ENCODE measurements at places on chromosomes 1 and 21.

- no peak for DNase-seq
These were observed 4.2 kb upstream of the DNAJC28 start for GRCh38 chr21:33495743-33496142.

DNA sequence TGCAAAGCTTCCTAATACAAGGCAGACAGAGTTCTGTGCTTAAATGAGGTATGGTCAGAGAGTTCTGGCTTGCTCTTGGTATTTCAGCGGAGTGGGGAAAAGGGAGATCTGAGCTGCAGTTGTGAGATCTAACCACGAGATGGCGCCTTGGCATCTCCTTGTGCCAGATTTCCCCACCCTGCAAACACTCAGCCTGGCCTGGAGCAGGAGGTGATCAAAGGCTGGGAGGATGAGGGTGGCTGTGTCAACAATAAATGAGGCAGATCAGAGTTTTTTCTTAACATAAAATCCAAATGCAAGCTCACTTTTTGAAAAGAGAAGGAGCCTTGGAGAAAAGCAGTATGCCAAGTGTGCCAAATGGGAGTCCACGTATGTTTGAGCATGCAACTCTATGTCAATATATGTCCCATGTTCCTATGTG, 4.1 kb upstream of the TFAP2E start:
- peak; percentile 79 for DNase-seq

DNA sequence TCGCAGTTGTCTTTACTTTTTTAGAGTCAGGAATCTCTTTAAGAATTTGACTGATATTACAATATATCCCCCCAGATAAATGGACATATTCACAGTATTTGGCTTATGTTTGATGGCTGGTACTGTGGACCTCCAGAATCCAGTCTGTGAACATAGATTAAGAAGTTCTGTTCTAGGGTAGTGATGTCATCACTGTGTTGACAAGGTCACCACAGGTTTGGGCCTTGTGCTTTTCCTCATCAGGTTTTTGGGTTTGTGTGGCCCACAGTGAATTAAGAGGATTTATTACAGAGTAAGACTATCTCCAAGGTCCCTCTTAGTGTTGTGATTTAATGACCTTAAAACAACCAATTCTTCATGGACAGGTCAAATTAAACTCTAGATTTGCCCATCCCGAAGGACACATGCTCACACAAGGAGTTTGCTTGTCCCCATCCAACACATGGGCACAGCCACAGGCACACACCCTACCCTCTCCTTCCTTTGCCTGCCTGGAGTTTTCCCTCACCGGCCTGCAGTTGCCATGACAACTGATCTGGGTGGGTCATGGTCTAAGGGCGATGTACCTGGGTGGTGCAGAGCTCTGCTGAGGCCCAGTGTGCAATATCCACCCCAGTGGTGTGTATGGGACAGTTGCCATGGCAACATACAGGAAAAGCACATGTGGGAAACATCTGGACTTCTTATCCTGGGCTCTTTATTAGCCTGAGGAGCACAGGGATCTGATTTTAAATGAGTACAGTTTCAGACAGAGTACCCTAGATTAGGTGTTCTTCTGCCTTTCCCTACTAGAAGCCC, 98.6 kb downstream of the NAV1 start:
- peak; percentile 74 for DNase-seq

GRCh38 chr1:66750577-66750976, 1.7 kb upstream of the DYNLT5 start:
- no peak for DNase-seq

GRCh38 chr1:2566101-2567045, 10.2 kb downstream of the TNFRSF14 start:
- no peak for DNase-seq

- no peak for DNase-seq
These were observed 9.6 kb upstream of the BCAN start for GRCh38 chr1:156632355-156632754.

DNA sequence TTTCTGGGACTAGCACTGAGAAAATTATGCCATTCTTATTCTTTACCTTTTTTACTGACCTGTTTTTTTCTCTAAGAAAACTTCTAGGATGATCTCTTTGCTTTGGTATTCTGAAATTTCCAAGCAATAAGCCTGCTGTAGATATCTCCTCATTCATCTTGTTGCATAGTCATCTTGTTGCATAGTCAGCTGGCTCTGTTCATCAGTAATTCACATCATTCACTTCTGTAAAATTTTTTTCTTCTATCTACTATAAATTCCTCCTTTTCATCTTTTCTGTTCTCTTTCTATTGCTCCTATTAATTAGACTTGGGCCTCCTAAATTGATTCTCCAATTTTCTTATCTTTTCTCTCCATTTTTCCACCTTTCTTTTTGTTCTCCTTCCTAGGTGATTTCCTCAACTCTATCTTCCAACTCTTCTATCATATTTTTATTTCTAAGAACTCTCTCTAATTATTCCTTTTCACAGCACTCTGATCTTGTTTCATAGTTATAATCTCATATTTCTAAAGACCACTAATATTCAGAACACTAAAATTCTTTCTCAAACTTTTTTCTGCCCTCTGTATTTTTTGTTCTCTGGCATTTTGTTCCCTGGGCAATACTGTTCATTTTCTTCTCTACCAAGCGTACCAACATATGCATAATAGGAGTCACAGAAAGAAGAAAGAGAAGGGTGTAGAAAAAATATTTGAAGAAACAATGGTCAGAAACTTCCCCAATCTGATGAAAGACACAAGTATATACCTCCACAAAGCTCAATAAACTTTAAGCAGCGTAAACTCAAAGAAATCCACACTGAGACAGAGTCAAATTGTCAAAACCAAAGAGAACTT, 17.7 kb downstream of the TUT4 start:
- DNase-seq: peak; percentile 62

DNA sequence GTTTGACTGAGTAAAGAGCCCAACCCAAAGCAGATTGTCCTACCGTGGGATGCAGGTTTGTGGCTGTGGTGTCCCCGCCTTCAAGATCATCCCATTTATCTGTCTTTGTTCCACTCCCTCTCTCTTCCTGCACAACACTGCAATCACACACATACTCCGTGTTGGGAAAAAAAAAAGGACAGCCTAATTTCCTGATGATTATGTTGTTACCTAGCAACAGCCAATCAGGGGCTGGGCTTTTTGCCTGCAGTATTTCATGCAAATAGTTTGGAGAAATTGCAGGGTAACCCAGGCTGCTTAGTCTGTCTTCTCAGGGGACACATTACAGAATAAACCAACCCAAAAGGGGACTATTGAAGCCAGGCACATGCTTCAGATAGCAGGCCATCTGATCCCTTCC, 38.3 kb downstream of the PHC2 start:
- peak; percentile 40 for DNase-seq

DNA sequence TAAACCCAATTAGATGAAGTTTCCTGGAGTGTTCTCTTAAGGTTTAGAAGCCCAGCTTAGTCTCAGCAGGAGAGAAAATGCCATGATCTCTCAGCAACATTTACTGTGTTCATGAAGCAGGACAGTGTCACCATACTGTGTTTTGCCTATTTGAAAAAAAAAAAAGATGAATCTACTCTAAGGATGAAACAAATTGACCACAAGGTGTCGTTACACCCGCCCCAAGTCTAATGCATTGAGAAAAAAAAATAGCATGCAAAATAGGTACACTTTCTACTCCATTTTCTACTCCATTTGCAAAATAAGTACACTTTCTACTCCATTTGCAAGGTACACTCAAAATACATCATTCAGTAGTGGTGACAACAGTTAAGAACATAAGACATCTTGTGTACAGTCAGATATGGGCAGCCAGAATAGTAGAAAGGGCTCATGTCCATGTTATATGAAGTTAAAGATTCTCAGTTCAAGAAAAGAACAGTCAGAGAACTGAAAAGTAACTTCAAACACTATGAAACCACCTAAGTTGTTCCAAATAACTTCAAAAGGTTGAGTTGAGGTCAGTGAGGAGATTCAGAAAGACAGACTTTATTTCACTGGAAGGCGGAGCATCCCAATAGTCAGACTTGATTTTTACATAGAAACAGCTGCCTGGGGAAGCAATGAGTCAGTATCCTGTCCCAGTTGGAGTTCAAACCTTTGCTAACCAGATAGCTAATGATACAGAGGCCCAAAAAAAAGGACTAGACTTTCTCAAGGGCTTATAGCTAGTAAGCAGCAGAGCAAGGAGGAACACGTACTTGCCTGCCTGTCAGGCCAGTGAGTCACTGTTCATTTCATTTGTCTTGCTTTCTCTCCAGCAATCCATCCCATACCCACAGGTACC, 13.3 kb downstream of the PLPPR5 start:
- peak; percentile 87 for DNase-seq

- DNase-seq: no peak
These were observed 7.2 kb upstream of the HHAT start for GRCh38 chr1:210321552-210321951.

- DNase-seq: no peak
These were observed 712 bp upstream of the LAMB3 start for GRCh38 chr1:209652873-209653401.

DNA sequence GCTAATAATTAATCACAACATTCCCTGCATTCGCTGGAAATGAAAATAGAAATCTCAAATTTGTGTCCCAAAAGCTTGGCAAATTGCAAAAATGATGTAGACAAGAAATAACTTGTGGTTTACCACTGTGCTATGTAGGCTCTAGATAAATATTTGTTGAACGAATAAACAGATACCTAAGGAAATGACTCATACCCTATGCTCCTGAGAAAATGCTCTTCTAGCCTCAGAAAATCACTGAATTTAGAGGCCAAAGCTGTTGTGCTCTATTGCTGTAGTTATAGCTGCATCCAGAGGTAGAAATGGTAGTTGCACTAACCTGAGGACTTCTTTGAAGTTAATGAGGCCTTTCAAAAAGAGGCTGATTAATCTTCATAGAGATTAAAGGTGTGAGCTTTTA, 142.0 kb upstream of the ZNHIT6 start:
- peak; percentile 94 for DNase-seq

DNA sequence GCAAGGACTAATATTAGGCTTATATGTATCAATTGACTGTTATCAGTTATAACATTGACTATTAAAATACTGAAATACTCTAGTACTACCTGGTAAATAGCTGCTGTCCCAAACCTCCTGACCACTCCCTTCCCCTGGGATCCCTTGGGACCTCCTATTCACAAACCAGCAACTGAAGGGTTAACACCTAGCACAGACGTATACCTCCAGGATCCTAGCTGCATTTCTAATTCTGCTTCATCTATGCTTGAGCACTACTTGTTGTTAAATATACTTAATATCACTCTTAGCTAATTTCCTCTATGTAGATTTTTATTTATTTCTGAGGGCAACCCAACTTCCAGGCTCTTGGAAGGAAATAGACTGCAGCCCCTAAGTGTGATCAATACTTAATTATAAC, 1.8 kb upstream of the NFYC start:
- no peak for DNase-seq

GRCh38 chr1:88744142-88744541, 60.1 kb downstream of the PKN2 start:
- no peak for DNase-seq

DNA sequence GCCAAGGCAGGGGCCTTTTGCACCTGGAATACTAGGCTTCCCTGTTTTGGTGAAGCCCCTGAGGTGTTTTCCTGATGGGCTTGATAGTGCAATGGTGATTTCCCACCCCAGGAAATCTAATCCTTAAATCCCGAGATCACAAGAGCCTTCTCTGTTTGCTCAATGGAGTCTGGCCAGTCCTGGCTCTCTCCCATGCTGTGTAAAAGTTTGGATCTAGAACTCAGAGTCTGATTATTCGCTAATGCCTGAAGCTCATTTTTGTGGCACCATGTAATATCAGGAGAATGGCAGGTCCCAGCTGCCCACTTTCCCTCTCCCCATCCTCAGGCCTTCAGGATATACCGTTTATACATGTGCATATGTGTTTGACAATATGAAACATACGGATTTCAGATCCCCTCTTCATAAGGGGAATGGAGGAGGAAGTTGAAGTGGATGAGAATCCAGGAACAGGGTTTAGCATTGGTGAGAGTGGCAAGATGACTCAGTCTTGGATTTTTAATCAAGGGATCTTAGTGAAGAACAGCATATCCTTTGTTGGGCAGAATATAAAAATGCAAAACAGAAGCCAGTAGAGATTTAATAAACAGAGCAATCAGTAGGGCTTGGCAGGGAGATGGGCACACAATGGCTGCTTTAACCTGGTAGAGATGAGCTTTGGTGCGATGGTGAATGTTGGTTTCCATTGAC, 62.1 kb downstream of the CLIC6 start:
- no peak for DNase-seq
